Natural killer cell (primary cell): ENCODE measurements at places on chromosomes 7 and 10. TPM values are rescaled to one million over a fixed set of nuclear protein-coding genes. Genes with fewer than 3 reads are reported as not detected.

The GCK gene
- total RNA-seq: not detected

DNA sequence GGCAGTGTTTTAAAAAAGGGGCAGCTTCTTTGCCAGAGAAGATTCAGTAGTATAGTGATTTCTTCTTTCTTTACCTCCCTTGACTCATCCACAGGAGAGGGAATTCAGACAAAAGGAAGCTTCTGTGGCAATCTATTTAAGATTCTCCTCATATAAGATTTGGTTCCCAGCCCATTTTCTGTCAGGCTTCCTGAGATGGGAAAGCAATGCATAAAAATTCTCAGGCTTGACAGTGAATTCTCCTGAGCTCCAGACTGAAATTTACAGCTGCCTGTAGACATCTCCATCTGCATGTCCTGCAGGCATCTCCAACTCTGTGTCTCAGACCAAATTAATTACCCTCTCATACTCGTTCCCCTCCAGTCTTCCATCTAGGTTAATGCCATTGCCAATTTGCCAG lies 72.8 kb downstream of the TSPAN12 start:
- no peak for DNase-seq

- peak; percentile 11 for DNase-seq
These were observed 29.2 kb downstream of the GBX1 start for GRCh38 chr7:151138153-151138851.

DNA sequence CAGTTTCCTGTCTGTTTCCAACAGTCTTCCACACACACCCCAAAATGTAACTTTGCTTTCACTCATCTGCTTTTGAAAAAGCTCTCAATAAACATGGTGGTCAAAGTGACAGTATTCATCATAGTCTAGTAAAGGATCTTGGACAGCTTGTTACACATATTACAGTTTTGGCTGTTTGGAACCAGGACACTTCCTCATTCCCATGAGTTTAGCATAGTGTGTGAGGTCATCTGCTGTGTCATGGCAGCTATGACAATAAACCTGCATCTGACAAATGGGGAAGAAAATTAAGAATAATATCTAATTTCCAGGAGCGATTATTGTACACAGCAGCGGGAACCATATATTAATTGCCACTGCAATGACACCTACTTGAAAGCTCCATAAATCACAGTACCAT lies 184.3 kb upstream of the SLC26A5 start:
- DNase-seq: no peak

GRCh38 chr7:31735991-31736982 lies 49.3 kb downstream of the PPP1R17 start:
- DNase-seq: peak; percentile 2

GRCh38 chr7:127034186-127034806 lies 218.4 kb downstream of the GRM8 start:
- DNase-seq: no peak

- no peak for DNase-seq
These were observed 6.0 kb downstream of the OR6B1 start for GRCh38 chr7:144006029-144006691.

DNA sequence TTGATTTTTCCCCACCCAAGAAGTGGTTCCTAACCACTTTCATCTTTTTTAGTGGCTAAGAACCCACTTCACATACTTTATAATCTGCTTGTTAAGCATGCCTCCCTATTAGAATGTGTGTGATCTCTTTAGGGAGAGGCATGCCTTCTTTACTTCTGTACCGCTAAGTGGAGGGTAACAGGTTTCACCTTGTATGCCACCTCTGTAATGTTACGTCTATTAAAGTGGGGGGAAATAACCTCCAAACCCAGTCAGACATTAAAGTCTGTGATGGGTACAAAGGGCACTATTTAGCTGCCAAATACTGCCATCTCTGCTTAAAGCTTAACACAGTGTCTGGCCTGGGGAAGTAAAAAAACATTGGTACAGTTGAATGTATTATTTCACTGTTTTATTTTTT lies 51.9 kb downstream of the EPC1 start:
- DNase-seq: peak; percentile 51

- DNase-seq: peak; percentile 65
These were observed 127.8 kb downstream of the ICA1 start for GRCh38 chr7:8134089-8134733.

DNA sequence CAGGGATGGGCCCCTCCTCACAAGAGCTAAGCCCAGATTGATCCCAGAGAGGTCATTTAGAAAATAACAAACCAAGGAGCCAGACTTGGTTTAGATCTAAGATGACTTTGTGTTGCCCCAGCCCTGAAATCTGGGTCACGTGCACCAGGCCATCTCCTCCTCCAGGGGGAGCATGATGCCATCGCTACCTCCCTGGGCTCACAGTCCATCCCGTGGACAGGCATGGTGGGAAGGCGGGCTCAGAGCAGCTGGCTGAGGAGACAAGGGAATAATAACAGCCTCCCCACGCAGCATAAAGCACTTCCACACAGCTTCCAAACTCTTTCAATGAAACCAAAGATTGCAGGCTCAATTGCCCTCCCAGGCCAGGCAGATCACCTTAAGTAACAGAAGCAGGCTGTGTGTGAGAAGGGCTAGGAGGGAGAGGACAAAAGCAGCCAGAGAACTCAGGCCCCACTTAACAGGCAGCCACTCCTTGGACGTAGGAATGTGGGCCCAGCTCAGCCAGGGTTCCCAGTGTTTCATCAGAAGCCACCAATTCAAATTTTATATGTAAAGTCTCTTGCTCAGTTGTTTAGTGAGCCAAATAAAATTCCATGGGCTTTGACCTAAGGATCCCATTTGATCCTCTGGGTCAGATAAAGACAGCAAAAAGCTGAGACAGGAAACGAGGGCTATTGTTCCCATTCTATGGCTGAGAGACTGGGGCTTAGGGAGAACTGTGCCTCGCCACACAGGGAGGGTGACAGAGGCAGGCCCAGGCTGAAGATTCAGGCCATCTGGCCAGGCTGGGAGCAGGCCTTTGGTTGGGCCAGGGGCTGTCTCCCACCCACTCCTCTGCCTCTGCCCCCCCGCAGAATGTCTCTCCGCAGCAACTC lies 100.2 kb downstream of the COL13A1 start:
- DNase-seq: peak; percentile 24

- DNase-seq: no peak
These were observed 6.4 kb downstream of the NEBL start for GRCh38 chr10:20890491-20891337.

The AKR1E2 gene
- 0.56 TPM for total RNA-seq

DNA sequence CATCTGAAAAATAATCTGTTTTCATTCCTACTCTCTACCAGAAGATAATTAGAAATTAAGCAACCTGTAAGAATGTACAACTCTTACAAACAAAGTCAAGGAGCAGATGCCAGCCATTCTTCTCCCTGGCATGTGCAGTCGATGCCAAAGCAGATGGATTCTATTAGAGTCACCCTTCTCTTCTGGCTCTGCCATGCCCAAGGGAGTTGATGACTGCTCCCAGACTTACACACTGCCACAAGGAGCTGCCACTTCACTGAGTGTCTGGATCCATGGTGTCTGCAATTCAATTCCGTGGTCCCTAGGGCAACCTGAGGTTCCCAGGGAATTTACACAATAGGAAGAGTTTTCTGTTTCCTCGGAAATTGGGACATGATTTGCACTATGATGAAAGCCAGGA lies 89.1 kb upstream of the IFRD1 start:
- no peak for DNase-seq

DNA sequence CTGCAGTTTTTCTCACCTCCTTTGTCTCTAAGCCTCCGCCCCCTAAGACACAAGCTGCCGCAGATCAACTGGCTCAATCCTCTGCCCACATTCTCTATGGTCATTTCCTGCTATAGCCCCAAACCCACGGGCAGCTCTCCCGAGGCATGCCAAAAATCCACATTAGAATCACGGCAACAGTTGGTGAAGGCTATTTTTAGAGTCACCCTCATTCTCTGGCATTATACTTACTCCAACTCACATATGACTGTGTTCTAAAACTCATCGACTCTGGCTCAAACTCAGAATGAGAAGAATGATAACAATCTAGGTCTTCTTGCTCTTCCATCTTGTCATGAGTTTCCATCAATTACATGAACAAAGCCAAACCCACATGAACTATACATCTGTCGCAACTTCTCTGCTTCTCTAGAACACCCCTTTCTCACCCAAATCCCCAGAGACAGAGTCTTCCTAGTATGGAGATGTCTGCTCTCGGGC lies 10.9 kb upstream of the KIAA1549 start:
- DNase-seq: no peak

The SLC26A3 gene
- not detected for total RNA-seq

DNA sequence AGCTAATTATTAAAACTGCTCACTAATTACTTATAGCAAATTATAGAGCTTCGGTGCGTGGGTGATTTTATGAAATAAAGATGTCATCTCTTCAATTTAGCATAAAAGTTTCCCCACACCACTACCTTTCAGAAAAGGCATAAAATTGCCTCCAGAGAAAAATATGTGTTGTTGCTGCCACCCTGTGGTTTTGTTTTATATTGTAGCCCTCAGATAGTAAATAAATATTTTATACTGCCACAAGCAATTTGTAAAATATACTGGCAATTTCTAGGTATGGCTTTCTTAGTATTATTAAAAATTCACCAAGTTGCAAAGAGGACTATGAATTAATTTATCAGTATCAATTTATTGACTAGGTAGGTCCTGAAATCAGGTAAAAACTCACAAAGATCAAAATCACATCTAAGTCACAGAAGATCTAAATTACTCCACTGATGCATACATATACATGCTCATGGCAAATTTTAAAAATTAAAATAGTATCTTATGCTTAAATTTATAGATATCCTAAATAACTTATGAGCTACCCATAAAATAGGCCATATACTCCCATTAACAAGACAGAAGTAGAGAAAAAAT lies 26.5 kb downstream of the ASNS start:
- peak; percentile 30 for DNase-seq

DNA sequence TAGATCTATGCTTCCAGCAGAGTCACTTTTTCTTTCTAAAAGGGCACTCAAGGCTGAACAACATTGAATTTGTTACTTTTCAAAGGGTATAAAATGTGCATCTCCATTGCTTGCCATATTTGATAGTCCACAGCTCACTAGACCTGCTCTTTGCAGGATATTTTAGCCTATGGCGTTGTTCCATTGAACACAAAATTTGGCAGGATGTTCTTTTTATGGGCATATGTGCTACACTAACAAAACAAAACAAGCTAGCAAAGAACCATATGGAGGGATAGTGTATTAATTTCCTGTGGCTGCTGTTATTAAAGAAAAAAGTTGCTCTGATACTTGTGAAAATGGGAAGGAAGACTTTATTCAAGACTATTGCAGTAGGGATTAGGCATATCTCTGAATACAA lies 828.7 kb downstream of the TYW1 start:
- no peak for DNase-seq

GRCh38 chr7:44727937-44728262 lies 20.7 kb upstream of the ZMIZ2 start:
- DNase-seq: no peak

The SLC26A5 gene
- total RNA-seq: not detected

GRCh38 chr10:123269675-123270074 lies 115.5 kb downstream of the BUB3 start:
- DNase-seq: no peak

GRCh38 chr10:129969184-129969910 lies 5.3 kb upstream of the EBF3 start:
- DNase-seq: no peak

- no peak for DNase-seq
These were observed 74.8 kb upstream of the SP8 start for GRCh38 chr7:20861468-20861867.

GRCh38 chr7:152392254-152392653 lies 43.5 kb downstream of the KMT2C start:
- no peak for DNase-seq
